ENCODE measurements at places on chromosomes 6 and 20. TPM values are rescaled to one million over a fixed set of nuclear protein-coding genes. Genes with fewer than 3 reads are reported as not detected.

GRCh38 chr6:21161707-21162106 lies 431.8 kb upstream of the SOX4 start:
- DNase-seq, result no peak

LPIN3 gene
- total RNA-seq, result 0.91 TPM

DNA sequence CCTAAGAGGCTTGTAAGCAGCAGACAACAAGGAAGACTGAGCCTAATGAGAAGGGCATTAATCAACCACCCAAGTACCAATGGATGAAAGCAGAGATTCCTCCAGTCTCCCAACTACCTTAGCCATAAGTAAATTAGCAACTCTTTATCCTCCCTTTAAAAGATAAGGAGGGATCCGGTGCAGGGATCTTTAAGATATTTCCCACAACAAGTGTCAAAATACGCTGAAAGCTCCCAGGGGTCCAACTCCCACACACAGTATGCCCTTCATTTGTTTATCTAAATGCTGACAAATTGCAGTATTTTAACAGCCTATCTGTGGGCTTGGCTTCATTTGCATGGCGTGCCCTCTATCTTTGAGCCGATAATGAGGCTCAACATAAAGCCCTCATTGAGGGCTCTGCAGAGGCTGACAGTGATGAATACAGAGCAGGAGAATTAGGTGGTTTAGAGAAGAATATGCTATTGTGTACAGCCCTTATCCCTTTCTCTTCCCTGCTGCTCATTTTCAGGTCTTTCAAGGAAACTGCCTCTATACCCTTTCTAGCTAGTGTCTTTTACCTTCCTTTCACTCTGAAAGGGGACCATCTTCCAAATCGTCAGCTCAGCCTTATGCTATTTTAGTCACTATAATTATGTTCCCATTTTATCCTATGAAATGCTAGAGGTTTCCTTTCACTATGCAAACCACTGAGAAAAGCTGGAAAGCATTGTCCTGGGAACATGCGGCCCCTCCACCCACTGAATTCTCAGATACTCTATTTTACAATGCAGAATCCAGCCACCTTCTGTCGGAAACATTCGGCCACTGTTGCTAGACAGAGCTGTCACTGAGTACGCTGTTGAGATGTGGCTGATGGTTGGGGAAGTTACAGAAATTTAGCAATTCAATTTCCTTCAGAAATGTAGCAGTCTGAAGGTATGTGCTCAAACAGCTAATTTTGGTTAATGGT lies 575.2 kb upstream of the JAG1 start:
- no peak for DNase-seq

- no peak for DNase-seq
Observed at GRCh38 chr20:63463400-63464288, 8.8 kb downstream of the KCNQ2 start.

GRCh38 chr6:107360476-107360875 lies 98.9 kb downstream of the PDSS2 start:
- DNase-seq, result no peak

MOG gene
- not detected for total RNA-seq

OR2J3 gene
- total RNA-seq, result not detected

CTCFL gene
- not detected for total RNA-seq

ZNF311 gene
- total RNA-seq, result 0.40 TPM

GRCh38 chr6:135325624-135326424 lies 144.7 kb downstream of the MYB start:
- DNase-seq, result no peak

- peak; percentile 67 for DNase-seq
Observed at GRCh38 chr6:132354517-132355167, 46.6 kb downstream of the MOXD1 start.

GRCh38 chr6:35605600-35605999 lies 83.1 kb downstream of the FKBP5 start:
- no peak for DNase-seq

E2F1 gene
- total RNA-seq, result 74.5 TPM

DNA sequence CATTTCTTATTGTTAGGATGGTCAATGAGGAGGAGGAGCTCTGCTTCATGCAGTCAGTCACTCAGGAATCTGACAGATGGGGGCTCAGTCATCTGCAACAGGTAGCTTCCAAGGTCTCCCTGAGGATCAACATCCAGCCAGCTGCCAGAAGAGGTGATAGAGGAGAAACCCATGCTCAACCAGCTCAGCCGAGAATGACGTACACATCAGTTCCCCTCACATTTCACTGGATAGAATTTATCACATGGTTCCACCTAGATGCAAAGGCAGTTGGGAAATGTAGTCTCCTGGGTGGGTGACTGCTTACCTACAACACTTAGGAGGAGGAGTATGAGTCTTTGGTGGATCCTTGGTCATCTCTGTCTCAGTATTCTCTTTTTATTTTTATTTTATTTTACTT lies 144.5 kb downstream of the CEBPB start:
- peak; percentile 36 for DNase-seq

DNA sequence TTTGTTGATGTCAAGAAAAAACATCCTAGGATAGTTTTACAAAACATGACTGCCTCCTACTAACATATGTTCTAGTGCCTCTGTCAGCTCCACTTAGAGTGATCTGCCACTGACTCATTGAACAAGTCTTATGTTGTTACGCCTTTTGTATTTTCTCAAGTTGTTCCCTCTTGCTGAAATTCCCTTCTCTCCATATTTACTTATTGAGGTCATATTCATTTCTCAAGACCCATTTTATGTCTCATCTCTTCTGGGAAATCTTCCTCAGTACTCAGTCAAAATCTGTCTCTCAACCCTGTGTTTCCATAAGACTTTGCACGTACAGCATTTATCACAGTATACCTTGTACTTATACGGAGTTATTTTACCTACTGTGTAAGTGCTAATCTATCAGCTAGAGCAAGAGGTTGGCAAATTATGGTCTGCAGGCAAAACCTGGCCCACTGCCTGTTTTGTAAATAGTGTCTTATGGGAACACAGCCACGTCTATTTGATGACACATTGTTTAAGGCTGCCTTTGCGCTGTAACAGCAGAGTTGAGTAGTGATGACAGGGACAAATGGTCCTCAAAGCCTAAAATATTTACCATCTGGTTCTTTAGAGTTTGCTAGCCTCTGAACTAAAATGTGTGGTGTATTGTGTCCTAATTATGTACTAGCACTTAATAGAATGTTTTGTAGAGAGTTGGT lies 83.4 kb downstream of the ADGRB3 start:
- DNase-seq, result no peak

DNA sequence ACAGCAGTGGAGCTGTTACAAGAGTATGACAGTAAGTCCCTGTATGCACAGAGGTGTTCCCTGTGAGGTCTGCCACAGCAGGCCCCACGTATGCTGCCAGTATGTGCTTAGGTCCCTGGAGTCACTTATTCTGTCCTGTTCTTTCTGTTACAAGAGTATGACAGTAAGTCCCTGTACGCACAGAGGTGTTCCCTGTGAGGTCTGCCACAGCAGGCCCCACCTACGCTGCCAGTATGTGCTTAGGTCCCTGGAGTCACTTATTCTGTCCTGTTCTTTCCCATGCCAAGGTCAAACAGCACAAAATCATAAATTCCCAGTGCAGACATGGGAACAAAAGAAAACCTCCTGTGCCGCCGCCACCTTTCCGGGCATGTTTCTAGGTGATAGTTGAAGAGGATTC lies 192.2 kb downstream of the SASH1 start:
- DNase-seq, result no peak

DNA sequence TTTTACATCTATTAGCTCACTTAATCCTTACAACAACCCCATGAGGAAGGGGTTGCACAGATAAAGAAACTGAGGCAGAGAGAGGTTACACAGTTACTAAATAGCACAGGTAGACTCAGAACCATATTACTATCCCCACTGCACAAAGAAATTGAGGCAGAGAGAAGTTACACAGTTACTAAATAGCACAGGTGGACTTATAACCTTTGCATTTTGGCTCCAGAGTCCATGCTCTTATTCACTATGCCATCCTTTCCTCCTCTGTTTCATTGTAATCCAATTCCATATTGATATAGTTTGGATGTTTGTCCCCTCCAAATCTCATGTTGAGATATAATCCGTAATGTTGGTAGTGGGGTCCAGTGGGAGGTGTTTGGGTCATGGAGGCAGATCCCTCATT lies 3.5 kb downstream of the TDP2 start:
- DNase-seq, result no peak

- DNase-seq, result no peak
Observed at GRCh38 chr6:112016320-112016719, 37.6 kb upstream of the CCN6 start.

DNA sequence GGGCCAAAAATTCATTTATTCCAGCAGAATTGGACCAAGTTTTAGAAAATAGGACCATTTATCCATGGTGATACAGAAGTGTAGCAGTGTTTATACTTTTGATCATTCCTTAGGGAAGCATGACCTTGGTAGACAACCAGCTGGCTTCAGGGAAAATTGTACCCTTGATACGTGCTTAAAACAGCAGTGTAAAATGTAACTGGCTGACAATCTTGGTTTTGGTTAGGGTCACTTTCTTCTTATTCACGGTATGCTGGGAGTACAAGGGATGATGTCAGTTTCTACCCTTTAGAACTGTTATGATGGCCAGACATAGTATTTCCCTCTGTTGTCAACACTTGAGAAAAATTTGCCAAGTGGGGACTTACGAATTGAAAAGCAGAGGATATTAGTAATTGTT lies 157.1 kb downstream of the BCKDHB start:
- no peak for DNase-seq

DNA sequence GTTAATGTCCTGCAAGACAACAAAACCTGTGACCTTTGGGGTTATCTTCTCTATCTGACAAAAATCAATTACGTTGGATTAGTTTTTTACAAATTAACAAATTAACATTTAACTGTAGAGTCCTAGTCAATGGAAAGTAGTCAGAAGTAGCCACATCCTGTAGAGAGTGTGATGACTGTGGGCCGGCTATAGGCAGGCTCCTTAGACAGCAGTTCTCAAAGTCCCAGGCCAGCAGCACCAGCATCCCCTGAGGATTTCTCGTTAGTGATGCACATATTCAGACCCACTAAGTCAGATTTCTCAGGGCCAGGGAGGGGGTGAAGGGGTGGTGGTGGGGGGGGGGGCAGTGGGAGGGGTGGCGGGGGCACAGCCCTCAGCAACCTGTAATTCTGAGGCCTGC lies 37.2 kb downstream of the ZNF341 start:
- no peak for DNase-seq

- no peak for DNase-seq
Observed at GRCh38 chr6:107616775-107617174, 126.9 kb downstream of the SOBP start.

- no peak for DNase-seq
Observed at GRCh38 chr6:35392773-35393672, 50.7 kb downstream of the PPARD start.

Data from activated CD8-positive, alpha-beta T cell treated with anti-CD3 and anti-CD28 coated beads, Interleukin-2, amount 10 ng/mL, durations not matched to agents 7 days and 5 days (primary cell).